Aorta (tissue), 5 donors: ENCODE measurements at places on chromosomes 12 and 14. TPM values are rescaled to one million over a fixed set of nuclear protein-coding genes. Genes with fewer than 3 reads are reported as not detected.

Gene TCL1B
- not detected for total RNA-seq

Gene C14orf39
- not detected for total RNA-seq

Gene RPL10L
- total RNA-seq, result not detected

Gene CPNE6
- total RNA-seq, result 0.71 TPM

Gene BEGAIN
- 1.6 TPM for total RNA-seq

Gene KRT71
- total RNA-seq, result not detected

Gene PAN2
- total RNA-seq, result 40.1 TPM
